Regular cardiac myocyte (primary cell): ENCODE measurements at places on chromosomes 11 and 22. TPM values are rescaled to one million over a fixed set of nuclear protein-coding genes. Genes with fewer than 3 reads are reported as not detected.

The HEPN1 gene
- total RNA-seq: not detected in 2 replicates

The CXCR5 gene
- total RNA-seq: not detected in 2 replicates

The KCNJ5 gene
- total RNA-seq: under 0.01 TPM in 1 of 2 replicates, not detected in the other

The MFNG gene
- total RNA-seq: 0.28 and 0.58 TPM in 2 replicates

The POU2AF1 gene
- total RNA-seq: not detected in 2 replicates
